Left lobe of liver (tissue), 2 donors: ENCODE measurements at places on chromosomes 3 and 15. TPM values are rescaled to one million over a fixed set of nuclear protein-coding genes. Genes with fewer than 3 reads are reported as not detected.

GOLGA8O gene
- 3.2 TPM for total RNA-seq

DNA sequence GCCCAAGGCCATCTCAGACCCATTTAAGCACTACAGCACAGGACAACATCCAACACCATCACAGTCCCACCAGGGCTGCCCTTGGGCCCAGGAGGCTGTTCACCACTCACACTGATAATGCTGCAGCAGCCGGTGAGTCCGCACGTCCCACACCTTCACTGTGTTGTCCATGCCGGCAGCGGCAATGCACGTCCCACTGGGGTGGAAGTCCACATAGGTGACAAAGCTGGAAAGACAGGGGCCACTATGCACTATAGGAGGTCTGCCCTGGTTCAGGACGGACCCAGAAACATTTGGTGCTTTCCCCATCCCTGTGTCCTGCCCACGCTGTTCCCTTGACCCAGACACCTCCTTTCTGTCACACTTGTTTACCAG is 8.5 kb downstream of the POC1A start:
- no peak for DNase-seq

DNA sequence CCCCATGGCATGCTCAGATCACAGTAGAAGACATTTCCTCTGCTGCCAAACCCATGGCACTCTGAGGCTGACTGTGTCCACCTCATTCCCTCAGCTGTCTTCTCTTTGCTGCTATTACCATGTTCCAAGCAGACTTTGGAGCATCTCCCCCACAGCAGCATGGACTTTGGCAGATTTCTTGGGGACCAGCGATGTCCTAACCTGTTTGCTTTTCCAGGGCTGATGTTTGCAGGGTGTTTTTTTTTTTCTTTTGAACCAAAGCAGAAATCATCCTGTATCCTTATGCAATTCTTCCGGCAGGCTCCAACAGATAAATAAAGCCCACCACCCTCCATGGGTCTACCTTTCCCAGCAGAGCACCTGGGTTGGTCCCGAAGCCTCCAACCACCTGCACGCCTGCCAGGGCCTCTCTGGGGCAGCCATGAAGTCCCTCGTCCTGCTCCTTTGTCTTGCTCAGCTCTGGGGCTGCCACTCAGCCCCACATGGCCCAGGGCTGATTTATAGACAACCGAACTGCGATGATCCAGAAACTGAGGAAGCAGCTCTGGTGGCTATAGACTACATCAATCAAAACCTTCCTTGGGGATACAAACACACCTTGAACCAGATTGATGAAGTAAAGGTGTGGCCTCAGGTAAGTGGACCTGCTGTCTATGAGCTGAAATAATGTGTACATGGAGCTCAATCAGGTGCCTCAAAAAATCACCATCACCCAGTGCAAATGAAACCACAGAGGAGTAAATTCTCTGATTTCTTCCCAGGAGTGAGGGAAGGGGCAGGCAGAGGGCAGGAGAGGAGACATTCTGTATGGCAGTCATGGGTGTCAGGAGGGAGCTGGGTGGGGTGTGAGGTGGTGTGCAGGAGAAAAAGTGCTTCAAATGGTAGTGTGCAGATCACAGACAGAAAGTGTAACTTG is at the start of gene AHSG:
Gene AHSG, plus strand, starts transcription at position 340 of the 916 bp plus-strand sequence. Its CDS starts 82 bp downstream, at position 422.
- DNase-seq = peak; percentile 89

DNA sequence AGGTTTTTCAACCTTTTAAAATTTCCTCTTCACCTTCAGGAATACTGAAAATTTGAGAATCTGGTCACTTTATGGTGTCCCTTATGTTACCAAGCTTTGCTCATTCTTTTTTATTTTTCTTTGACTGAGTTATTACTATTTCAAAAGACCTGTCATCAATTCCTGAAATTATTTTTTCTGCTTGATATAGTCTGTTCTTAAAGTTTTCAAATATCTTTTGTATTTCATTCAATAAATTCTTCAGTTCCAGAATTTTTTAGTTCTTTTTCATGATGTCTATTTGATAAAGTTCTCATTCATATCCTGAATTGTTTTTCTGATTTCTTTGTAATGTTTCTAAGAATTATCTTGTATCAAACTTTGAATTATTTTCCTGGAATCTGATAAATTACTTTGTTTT is 63.9 kb downstream of the UQCC5 start:
- DNase-seq = no peak

GPR27 gene
- 0.10 TPM for total RNA-seq

- DNase-seq = no peak
Measured at GRCh38 chr3:30181581-30181980, 424.8 kb upstream of the TGFBR2 start.

- DNase-seq = no peak
Measured at GRCh38 chr15:36878684-36879262, 221.6 kb downstream of the MEIS2 start.

- DNase-seq = no peak
Measured at GRCh38 chr3:27930052-27930602, 208.0 kb upstream of the EOMES start.

DNA sequence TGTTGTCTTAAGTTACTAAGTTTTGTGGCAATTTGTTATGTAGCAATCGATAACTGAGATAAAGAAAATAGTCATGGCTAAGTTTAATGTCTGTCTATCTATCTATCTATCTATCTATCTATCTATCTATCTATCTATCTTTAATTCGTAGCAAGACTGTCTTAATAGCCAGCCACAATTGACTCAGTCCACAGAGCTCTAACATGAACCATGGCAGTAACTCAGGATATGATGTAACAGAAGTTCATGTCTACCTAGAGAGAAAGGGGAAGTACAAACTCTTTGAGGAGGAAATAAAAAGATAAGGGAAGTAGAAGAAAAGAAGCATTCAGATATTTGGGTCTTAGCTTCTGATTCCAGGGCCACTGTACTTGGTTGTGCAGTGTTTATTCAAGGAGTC is 61.5 kb upstream of the FNDC3B start:
- no peak for DNase-seq

DNA sequence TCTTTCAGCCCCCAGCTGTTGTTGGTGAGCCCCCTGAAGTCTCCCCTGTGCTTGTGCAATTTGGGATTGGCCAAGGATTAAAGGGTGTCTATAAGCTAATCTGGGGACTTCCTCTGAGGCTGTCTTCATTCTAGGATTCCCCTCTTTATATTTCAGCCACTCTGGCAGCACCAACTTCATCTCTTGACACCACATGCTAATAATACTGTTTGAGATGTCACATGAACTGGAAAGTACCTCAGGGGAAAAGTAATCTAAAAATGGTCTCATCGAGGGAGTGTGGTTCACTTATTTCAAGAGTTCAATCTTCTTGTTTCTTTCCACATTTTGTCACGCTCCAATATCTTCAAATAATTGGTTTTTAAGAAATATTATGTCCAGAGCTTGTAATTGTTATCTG is 279.2 kb upstream of the TMC3 start:
- no peak for DNase-seq

DNA sequence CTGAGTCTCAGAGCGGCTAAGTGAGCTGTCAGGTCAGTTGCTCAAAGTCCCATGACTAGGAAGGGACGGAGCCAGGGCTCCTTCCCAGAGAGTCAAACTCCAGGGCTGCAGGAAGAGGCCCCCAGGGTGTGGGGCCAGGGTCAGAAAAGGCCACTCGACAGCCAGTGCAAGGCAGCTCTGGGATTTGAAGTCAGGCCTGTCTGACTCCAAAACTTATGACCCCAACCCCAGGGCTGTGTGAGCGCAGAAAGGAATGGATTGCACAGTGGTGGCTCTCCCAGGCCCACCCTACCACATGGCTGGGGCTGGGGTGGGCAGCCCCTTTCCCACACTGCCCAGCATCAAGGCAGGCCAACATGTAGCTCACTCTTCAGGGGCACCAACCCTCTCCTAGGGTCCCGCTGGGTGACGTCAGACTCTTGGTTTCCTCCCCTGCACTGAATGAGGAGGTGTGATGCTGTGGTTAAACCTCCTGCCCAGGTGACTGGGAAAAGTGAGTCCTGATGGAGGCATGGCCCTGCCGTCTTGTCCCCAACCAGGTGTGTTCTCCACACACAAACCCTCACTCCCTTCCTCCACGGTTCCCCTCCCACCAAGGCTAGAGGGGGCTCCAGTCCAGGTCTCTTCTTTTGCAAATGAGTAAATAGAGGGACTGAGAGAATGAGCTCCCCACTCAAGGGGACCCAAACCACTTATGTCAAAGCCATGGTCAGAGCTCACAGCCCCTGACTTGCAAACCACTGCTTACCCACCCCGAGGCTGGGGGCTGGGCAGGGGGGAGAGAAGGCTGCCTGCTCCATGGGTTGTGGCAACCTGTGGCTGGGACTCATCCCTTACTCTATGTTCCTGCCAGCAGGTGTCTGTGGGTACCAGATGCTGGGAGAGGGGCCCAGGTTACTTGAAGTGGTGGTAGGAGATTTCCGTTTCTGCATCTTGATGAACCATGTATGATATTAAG is 23.8 kb upstream of the CORO2B start:
- DNase-seq = no peak

- no peak for DNase-seq
Measured at GRCh38 chr3:4292301-4292700, 10.9 kb upstream of the SETMAR start.

GRCh38 chr3:136751316-136752171 is 634 bp downstream of the STAG1 start:
- peak; percentile 87 for DNase-seq

- DNase-seq = no peak
Measured at GRCh38 chr15:39173426-39173825, 407.5 kb upstream of the THBS1 start.

SPINK8 gene
- not detected for total RNA-seq

- no peak for DNase-seq
Measured at GRCh38 chr3:105559856-105560255, 193.1 kb downstream of the ALCAM start.

- DNase-seq = no peak
Measured at GRCh38 chr3:193481436-193481835, 73.3 kb downstream of the ATP13A4 start.

GRCh38 chr3:147924755-147925154 is 515.6 kb downstream of the ZIC1 start:
- DNase-seq = no peak
